H1 (cell line): ENCODE measurements at places on chromosomes 2 and 18. TPM values are rescaled to one million over a fixed set of nuclear protein-coding genes. Genes with fewer than 3 reads are reported as not detected.

Gene HADHB
- 52.3 and 57.3 TPM in 2 replicates for total RNA-seq

Gene REG1B
- not detected in 2 replicates for total RNA-seq

Gene CHRND
- not detected in 2 replicates for total RNA-seq

Gene KIDINS220
- total RNA-seq: 26.7 and 27.1 TPM in 2 replicates

Gene C1GALT1C1L
- not detected in 2 replicates for total RNA-seq

Gene TUBA3E
- total RNA-seq: not detected in 2 replicates

Gene IL36G
- not detected in 2 replicates for total RNA-seq

DNA sequence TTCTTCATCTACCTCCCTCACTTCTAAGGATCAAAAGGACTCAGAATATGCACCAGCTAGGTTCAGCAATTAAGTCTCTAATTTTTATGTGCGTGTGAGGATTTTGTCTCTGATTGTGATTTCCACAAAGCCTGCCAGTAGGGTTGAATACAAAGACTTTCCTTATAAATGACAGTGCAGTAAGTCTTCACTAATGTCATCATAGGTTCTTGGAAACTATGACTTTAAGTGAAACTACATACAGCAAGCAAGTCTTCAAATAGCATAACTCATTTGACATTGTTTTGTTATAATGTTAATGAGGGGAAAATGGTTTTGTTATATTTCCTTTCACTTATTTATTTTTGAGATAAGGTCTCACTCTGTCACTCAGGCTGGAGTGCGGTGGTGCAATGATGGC, 526.3 kb upstream of the DCC start:
- no peak for DNase-seq

DNA sequence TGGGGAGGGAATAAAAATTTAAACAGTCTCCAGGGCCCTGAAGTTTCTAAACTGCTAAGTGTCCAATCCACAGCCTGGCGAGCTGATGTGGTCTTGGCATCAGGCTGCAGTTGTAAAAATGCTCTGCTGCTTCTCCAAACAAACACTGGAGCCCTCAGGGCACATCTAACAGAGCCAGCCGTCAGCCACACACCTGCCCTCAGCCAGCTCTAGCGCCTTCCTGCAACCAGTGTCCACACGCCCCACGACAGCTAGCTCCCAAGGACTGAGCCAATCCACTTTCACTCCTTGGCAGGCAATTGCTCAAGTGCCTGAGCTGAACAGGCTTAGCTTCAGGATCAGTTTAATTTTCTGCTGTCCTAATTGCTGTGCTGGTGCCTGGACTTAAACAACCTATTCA, 446.4 kb upstream of the RAB12 start:
- DNase-seq: no peak

- no peak for DNase-seq
These were observed 19.3 kb upstream of the ALK start for GRCh38 chr2:29940706-29941105.

- DNase-seq: no peak
These were observed 44.4 kb upstream of the ITPRID2 start for GRCh38 chr2:181847198-181847556.

DNA sequence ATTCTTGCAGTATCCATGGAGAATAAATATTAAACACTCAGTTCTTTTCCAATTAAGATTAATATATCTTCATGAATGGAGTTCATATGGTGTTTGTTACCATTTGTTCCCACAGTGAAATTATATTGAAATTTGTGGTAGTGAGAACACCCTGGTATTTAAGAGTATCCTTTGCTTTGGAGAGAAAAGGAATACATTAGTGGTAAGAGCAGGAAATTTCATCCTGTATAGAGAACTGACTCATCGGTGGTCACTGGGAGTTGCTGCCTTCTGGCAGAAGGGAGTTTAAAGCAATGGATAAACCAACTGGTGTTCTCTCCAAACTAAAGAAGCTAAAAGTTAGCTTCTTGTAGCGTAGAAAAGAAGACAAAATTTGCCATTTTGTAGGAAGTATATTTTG, 107.3 kb downstream of the MYO1B start:
- DNase-seq: no peak

DNA sequence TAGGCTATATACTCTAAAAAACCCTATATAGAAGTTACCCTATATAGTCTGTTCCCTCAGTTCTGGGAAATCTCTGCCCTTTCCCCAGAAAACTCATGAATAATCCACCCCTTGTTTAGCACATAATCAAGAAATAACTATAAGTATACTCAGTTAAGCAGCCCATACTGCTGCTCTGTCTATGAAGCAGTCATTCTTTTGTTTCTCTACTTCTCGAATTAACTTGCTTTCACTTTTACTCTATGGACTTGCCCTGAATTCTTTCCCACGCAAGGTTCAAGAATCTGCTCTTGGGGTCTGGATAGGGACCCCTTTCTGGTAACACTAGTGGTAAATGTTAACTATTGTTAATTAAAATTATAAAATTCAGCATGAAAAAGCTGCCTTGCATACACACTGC, 17.4 kb upstream of the AP1S3 start:
- DNase-seq: no peak

DNA sequence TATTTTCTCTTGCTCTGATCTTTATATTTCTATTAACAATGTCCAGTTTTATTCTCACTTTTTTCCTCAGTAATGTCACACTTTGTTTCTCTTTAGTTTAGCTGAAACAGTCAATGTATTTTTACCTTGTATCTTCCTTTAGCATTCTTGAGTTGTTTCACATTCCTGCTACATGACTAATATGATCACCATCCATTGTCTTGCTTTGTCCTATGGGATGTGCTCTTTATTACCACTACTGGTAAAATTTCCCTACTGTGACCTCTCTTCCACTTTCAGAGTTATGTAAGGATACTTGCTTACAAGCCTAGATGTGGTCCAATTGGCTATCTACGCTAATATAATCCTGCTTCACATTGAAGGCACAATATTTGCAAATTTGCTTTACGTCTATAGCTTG, 457.9 kb downstream of the PIK3C3 start:
- DNase-seq: no peak

DNA sequence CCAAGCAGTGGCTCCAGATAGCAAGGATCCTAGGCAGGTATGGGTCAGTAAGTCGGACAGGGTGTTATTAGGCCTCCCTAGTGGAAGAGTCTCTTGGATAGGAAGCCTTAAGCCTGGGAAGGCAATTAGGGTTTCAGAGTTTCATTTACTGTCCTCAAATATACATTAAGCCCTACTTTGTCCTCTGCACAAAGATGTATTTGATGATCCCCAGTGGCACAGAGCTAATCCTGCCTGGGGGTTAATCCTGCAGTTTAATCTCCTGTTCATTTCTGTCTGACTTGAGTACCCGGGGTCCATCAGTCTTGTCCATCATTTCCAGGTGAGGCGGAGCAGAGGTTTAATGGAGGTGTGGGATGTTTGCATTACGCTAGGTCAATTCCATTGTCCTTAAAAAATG, 62.0 kb downstream of the MTCL1 start:
- DNase-seq: no peak

- DNase-seq: no peak
These were observed 140.7 kb downstream of the ZNF516 start for GRCh38 chr18:76354348-76354747.

DNA sequence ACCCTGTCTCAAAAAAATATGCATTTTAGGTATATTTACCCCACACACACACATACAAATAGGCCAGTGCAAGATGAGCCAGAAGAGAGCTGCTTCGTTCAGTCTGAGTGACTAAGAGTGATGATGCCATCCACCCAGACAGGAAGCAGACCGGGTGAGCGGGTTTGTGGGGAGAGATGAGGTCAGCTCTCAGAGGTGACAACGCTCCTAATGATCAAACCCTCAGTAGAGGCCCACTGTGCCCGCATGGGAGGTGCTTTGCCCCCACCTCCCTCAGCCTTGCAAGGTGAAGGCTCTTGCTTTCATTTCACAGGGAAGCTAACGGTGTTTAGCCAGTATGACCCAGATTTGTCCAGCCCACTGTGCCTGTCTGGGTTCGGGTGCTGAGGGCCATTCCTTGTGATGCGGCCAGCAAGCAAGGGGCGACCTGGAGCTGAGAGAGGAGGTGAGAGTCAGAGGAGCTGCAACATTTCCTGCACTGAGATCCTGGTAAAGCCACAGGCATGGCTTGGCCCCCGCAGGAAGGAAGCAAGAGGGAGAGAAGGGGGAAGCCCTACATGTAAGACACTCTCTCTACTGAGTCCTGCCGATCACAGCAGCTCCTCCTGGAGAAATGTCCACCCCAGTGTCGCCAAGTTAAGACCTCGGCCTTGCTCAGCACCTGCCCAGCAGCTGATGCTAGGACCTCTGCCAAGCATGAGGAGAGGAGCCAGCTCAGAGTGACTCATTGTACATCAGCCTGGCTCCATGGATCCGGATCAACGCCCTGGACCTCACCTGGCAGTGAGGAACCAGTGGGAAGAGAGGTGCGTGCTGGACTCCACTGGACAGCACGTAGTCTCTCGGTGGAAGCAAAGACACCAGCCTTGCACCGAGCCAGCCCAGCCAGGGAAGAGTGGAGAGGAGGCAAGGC, 37.0 kb downstream of the NIFK start:
- no peak for DNase-seq

GRCh38 chr2:6920743-6921064, 3.5 kb downstream of the RNF144A start:
- no peak for DNase-seq

DNA sequence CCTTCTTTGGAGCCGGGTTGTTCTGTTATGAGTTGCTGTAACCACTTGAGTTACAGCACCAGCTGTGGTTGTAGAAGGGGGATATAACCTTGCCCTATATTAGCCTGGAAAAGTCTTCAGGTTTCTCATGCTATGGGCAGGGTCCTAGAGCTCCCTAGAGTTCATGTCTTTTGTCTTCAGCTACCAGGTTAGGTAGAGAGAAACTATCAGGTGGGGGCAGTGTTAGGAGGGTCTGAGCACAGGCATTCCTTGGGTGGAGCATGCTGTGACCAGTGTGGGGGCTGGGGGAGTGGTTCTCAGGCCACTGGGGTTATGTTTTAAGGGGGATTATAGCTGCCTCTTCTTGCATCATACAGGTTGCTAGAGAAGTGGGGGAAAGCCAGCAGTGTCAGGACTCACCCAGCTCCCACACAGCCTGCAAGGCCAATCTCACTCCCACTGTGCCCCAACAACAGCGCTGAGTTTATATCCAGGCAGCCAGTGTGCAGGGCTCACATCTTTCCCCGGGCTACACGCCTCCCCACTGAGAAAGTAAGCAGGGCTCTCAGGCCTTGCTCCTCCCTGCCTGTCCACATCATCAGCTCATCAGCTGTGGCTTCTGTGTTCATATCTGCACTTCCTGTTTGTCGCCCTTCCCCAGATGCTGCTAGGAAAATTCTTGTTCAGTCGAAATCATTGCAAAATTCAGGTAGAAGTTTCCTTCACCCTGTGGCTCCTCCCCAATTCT, 133.8 kb upstream of the NRXN1 start:
- DNase-seq: no peak

GRCh38 chr2:121266543-121267106, 18.4 kb downstream of the TFCP2L1 start:
- DNase-seq: no peak

DNA sequence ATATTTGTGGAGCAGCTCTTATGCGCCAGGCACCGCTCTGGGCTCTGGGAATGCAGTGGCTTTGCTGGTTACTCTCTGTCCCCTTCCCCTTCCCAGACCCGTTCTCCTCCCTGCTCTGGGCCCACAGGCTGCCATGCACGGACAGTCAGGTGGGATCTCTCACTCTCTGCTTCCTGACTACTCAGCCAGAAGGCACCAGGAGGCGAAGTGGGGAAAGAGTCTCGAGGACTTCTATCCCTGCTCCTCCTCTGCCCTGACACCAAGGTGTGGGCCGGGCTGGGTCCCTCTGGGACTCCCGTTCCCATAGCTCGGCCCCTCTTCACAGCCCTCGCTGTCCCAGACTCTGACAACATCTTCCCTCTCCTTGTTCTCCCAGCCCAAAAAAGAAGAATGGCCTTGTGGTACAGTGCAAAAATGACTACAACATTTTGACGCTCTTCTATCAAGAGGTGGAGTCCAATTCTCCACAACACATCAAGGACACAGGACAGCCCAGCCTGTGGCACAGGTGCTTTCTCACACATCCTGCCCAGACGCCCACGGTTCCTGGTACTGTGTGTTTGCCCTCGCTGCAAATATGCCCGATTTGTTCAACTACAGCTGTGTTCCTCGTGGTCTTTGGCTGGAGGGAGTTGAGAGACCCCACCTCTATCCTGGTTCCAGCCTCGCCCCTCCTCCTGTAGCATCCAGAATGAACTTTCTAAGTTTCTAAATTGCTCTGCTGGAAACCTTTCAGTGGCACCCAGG, 14.0 kb upstream of the DUSP2 start:
- DNase-seq: no peak

- DNase-seq: peak; percentile 95
These were observed 271.3 kb downstream of the LRATD1 start for GRCh38 chr2:14903709-14904374.
